ENCODE measurements at places on chromosomes 3 and 15. TPM values are rescaled to one million over a fixed set of nuclear protein-coding genes. Genes with fewer than 3 reads are reported as not detected.

GRCh38 chr3:178455226-178455625 lies 81.0 kb upstream of the KCNMB2 start:
- no peaks in the 10 kb centered on the region for H3K4me1 ChIP-seq
- H3K36me3 ChIP-seq = no peaks in the 10 kb centered on the region
- H3K27ac ChIP-seq = no peak overlapping the region

DNA sequence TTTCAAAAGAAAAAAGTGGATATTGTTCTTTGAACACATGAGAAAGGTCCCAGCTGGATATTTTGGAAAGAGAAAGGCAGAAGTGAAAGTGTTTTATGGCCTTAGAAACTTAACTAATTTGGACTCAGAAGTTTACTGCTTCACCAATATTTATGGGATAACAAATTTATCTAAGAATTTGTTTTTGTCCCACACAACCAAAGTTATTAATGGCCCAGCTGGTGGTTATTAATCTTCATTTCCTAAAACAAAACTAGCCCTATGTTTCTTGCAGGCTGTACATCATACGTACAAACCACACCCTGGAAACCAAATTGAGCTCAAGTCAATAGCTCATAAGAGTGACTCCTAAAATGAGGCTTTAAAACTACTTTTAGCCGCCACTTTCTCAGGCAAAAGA lies 372.9 kb upstream of the LMCD1 start:
- H3K27me3 ChIP-seq = no peaks in the 10 kb centered on the region
- DNase-seq = no peak
- H3K27ac ChIP-seq = no peak overlapping the region
- H3K4me3 ChIP-seq = no peak overlapping the region

DNA sequence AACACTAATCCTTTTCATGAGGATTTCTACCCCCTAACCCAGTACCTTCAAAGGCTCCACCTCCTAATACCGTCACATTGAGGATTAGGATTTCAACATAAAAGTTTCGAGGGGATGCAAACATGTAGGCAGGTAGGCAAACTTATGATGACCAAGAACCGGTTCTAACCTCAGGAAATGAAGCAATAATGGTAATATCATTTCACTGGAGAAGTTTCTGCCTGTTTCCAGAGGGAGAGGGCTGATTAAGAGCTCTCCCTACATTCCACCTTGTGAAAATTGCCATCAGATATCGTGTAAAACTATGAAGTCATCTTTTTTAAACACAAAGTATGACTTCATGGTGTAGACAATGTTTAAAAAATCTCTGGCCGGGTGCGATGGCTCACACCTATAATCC lies 31.6 kb downstream of the NKIRAS1 start:
- peaks cover 9% of the 10 kb centered on the region for H3K36me3 ChIP-seq
- no peak overlapping the region for H3K27ac ChIP-seq
- H3K27me3 ChIP-seq = no peaks in the 10 kb centered on the region

GOLGA8R gene
- 5.3 TPM for total RNA-seq
